HFFc6 (cell line): ENCODE measurements at places on chromosomes 12 and 14. TPM values are rescaled to one million over a fixed set of nuclear protein-coding genes. Genes with fewer than 3 reads are reported as not detected.

Gene GPR84
- total RNA-seq = not detected in 3 replicates

GRCh38 chr14:39491134-39491571 lies 58.9 kb upstream of the FBXO33 start:
- 0 out of 2 replicates have a peak, but pooled peaks cover 4% of the 10 kb centered on the region for H3K36me3 ChIP-seq
- peak; percentile 30 for DNase-seq
- H3K4me3 ChIP-seq = peak overlapping the region; percentile 76; the same call in 1 of the 2 replicates

DNA sequence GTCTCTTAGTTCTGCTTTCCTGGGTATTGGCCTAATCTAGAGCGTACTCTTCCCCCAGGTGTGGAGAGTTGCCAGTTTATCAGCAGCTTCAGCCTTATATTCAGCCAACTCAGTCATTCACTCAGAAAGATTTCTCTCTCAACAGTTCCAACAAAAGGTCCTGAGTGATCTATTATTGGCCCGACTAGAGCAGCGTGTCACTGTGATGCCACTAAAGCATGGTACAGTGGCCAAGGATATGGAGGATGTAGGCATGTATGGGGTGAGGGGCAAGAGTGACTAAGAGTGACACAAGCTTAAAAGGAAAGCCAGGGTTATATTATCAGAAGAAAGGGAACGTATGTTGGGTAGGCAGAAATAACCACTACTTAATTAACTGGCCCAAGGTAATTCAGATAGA lies 4.8 kb downstream of the NOPCHAP1 start:
- no peak for DNase-seq
- H3K4me3 ChIP-seq = no peak overlapping the region
- no peak overlapping the region for H3K27ac ChIP-seq
- peaks cover 44% of the 10 kb centered on the region for H3K36me3 ChIP-seq
- H3K27me3 ChIP-seq = no peaks in the 10 kb centered on the region

DNA sequence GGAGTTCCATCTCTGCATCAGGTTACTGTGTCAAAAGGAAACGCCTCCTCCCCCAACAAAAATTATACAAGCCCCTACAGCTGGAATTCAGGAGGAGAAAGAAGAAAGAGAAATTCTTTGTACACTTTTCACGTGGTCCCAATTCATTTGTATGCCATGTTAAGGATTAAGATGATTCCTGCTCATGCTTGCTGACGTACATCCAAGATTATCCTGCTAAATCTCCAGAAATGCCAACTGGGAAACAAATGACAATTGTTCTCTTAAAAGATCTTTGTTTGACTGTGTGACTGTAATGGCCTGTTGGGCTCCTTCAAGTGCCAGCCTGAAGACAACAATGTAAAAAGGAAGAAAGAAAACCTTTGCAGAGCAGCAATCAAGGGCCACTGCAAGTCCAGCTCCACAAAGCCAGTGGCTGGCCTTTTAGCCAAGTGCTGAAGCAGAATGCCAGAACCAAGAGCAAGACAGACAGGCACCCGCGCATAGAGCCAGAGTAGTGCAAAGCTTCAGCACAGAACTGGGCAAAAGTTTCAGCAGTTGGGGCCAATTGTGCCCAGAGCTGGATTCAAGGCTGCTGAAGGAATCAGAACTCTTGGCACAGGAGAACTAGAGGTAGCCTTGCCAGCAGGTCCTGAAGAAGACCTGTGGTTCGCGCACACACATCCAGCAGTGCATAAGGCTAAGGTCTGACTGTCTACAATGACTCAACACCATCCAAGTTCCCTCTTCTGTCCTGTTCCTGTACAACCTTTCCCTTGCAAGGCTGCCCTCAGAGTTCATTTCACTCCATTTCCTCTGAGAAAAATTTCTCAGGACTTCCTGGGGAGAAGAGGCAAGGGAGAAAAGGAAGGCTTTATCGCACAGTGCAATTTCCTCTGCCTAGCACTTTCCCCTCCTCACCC lies 209.7 kb upstream of the BMP4 start:
- H3K27me3 ChIP-seq = peaks cover 5% of the 10 kb centered on the region; the same call in 1 of the 2 replicates
- no peaks in the 10 kb centered on the region for H3K36me3 ChIP-seq
- peaks cover 18% of the 10 kb centered on the region for H3K4me1 ChIP-seq
- no peak overlapping the region for H3K4me3 ChIP-seq
- H3K27ac ChIP-seq = no peak overlapping the region

GRCh38 chr12:102417055-102417454 lies 63.3 kb downstream of the IGF1 start:
- H3K4me1 ChIP-seq = peaks cover 16% of the 10 kb centered on the region
- H3K4me3 ChIP-seq = no peak overlapping the region
- H3K36me3 ChIP-seq = no peaks in the 10 kb centered on the region
- H3K27me3 ChIP-seq = peaks cover 6% of the 10 kb centered on the region
- no peak for DNase-seq
- no peak overlapping the region for H3K27ac ChIP-seq

- no peak overlapping the region for H3K4me3 ChIP-seq
- H3K4me1 ChIP-seq = no peaks in the 10 kb centered on the region
- peak; percentile 11 for DNase-seq
- no peaks in the 10 kb centered on the region for H3K36me3 ChIP-seq
These were observed 30.3 kb upstream of the IFNG start for GRCh38 chr12:68189821-68190242.

Gene CLEC4D
- not detected in 3 replicates for total RNA-seq

GRCh38 chr12:95943330-95943842 lies at the start of gene AMDHD1:
Gene AMDHD1, plus strand, starts transcription at chr12:95943331. Its CDS starts 68 bp downstream, at chr12:95943399.
- H3K4me3 ChIP-seq = peak within 1 kb of the TSS; percentile 89
- DNase-seq = peak; percentile 39
- H3K27ac ChIP-seq = no peak within 1 kb of the TSS
- H3K36me3 ChIP-seq = no peaks in the 10 kb centered on the region

DNA sequence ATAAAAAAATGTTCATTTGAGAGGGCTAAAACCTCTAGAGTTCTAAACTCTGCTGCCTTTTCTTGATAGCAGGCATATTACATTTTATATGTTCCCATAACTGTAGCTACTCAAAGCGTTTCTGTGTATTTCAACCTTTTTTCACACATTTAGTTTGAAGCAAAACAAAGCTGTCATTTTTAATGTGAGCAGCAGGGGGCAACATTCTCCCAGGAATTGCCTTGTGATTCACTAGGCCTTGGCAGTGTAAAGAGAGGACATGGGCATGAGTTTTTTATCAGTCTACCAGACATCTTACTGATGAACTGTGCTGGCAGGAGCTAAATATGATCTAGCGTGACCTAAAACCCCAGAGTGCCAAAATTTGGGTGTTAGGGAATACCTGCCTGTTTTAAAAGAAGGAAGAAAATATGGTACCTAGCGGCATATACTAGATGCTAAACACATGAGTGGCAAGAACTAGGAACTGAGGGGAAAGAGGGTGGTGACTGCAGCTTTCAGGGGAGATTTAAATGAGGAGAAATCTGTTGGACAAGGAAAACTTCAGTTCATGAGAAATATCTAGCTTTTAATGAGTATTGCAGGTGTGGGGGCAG lies 65.3 kb downstream of the IFT43 start:
- no peaks in the 10 kb centered on the region for H3K36me3 ChIP-seq
- no peak overlapping the region for H3K27ac ChIP-seq
- H3K4me3 ChIP-seq = no peak overlapping the region
- no peaks in the 10 kb centered on the region for H3K27me3 ChIP-seq

GRCh38 chr14:77457115-77457521 lies 283 bp downstream of the VIPAS39 start:
- peaks cover 2% of the 10 kb centered on the region for H3K27me3 ChIP-seq
- H3K27ac ChIP-seq = peak overlapping the region; percentile 98
- H3K4me1 ChIP-seq = peaks cover 35% of the 10 kb centered on the region
- H3K36me3 ChIP-seq = peaks cover 29% of the 10 kb centered on the region
- DNase-seq = no peak

DNA sequence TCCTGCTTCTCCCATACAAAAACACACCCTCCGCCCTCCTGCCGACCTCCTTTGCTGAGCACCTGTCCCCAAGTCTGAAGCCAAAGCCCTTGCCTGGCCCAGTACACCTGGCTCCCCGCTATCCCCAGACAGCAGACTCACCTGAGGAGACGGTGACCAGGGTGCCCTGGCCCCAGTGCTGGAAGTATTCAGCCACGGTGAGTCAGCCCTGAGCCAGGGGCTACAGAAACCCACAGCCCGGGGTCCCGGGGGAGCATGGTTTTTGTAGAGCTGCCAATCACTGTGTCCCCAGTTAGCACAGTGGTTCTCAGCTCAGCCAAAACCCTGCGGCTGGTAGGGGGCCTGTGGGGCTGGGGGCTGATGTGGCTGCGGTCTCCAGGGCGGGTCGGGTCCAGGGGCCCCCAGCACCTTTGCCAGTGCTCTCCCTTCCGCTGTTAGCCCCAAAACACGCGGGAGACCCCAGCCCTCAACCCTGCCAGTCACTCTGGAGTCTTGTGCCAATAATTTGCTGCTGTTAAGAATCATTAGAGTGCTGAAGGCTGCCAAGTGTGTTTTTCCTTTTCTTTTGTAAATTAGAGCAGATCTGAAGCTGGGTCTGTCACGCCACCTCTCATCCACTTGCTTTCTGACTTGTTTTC lies 339.0 kb downstream of the TMEM121 start:
- no peaks in the 10 kb centered on the region; the same call in 1 of the 2 replicates for H3K27me3 ChIP-seq
- no peaks in the 10 kb centered on the region for H3K36me3 ChIP-seq
- no peak overlapping the region for H3K4me3 ChIP-seq

DNA sequence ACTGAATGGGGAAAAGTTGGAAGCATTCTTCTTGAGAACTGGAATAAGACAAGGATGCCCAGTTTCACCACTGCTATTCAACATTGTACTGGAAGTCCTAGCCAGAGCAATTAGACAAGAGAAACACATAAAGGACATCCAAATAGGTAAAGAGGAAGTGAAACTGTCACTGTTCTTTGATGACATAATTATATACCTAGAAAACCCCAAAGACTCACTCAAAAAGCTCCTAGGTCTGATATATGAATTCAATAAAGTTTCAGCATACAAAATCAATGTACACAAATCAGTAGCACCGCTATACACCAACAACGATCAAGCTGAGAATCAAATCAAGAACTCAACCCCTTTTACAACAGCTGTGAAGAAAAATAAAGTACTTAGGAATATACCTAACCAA lies 157.3 kb upstream of the DDHD1 start:
- no peak for DNase-seq
- peaks cover 13% of the 10 kb centered on the region for H3K4me1 ChIP-seq
- peaks cover 13% of the 10 kb centered on the region for H3K27me3 ChIP-seq
- H3K36me3 ChIP-seq = no peaks in the 10 kb centered on the region
- no peak overlapping the region for H3K27ac ChIP-seq

DNA sequence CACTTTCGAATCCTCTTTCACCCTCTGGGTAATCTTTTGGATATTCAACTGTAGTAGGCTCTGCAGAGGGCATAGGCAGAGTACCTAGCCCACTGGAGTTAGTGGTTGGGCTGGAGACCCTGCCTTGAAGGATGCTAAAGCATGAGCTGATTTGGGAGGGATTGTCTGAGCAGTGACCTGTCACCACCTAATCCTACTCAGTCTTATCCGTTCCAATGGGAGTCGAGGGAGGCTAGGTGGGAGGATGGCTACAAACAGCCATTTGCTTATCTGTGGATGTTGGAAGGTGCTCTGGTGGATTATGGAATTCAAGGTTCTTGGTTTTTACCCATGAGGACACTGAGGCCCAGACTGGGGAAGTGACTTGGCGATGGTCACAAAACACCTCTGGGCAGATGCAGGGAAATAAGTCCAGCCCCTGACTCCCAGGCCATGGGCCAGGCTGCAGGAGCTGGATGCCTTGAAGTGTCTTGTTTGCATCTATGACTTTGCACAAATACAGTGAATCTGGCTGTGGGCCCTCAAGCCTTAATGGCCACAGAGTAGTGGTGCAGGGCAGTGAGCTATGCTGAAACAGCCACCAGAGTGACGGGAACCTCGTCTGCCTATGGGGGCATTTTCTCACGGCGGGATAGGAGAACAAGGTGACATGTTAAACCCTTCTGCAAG lies 3.7 kb downstream of the KMT5A start:
- no peak for DNase-seq
- H3K4me3 ChIP-seq = peak overlapping the region; percentile 84
- H3K4me1 ChIP-seq = peaks cover 44% of the 10 kb centered on the region
- peaks cover 2% of the 10 kb centered on the region for H3K27me3 ChIP-seq
- peaks cover 29% of the 10 kb centered on the region for H3K36me3 ChIP-seq

Gene DHRS7
- total RNA-seq = 51.0 to 73.9 TPM (median 65.7 TPM) in 3 replicates

Gene PRH2
- not detected in 3 replicates for total RNA-seq

DNA sequence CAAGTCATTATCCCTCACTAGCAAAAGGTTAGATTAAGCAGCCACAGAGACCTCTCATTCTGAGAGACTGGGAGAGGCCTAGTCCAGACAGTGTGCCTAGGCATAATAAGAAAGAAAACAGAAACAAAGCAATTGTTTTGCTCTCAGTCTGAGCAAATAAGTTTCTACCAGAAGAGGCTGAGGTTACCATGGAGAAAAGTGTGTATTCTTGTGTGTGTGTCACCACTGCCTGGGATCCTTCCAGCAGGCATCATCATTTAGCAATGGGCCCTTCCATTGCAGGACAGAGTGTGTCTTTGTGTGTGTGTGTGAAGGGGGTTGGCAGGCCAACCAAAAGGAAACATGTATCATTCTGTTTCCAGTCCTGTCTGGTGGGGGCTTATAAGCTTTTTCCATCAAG lies 3.7 kb downstream of the EFS start:
- H3K27ac ChIP-seq = peak overlapping the region; percentile 95
- peak; percentile 73 for DNase-seq
- H3K36me3 ChIP-seq = no peaks in the 10 kb centered on the region
- peaks cover 19% of the 10 kb centered on the region for H3K4me1 ChIP-seq

DNA sequence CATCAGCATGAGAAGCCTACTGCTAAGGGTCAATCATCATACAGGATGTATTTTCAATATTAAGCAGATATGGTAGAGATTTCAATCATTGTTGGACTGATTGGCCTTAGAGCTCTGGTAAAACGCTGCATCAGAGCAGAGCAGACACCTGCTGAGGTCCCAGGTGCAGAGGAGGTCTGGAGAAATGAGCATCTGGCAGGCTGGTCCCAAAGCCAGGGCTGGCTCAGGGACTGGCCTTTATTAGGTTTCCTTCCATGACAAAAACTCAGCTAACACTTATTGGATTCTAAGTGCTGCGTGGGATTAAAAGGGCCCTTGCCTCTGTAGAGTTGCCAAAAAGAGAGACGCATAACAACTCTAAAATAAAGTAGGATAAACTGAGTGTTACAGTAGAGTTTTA lies 29.7 kb downstream of the AKAP6 start:
- peaks cover 2% of the 10 kb centered on the region; the same call in 1 of the 2 replicates for H3K27me3 ChIP-seq
- no peak for DNase-seq
- H3K4me1 ChIP-seq = peaks cover 4% of the 10 kb centered on the region; the same call in 1 of the 2 replicates
- H3K4me3 ChIP-seq = no peak overlapping the region
- no peak overlapping the region for H3K27ac ChIP-seq

DNA sequence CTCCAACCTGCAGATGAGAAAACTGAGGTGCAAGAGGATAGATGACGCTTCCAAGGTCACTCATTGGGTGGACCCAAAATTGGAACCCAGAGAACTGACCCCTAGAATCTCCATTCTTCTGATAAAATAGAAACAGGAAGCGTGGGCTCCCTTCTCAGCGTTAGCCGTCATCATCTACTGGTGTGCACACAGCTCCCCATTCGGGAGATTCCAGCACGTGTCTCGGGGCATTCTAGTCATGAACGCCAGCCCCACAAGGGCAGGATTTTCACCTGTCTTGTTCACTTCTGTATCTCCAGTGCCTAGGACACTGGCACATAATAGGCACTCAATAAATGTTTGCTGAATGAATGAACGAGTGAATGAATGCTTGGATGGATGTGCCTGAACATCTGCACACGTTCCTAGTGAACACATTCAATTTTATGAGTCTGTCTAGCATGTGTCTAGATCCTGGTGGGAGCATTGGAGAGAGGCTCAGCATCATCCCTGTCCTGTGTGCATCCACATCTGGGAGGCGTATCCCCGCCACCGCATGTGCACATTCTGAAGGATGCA lies 30.5 kb downstream of the RASAL1 start:
- DNase-seq = no peak
- no peak overlapping the region for H3K27ac ChIP-seq
- H3K4me1 ChIP-seq = no peaks in the 10 kb centered on the region
- H3K27me3 ChIP-seq = peaks cover 23% of the 10 kb centered on the region
- no peak overlapping the region for H3K4me3 ChIP-seq
